ENCODE measurements at places on chromosomes 7 and 10.

GRCh38 chr10:16562891-16563290, 41.2 kb upstream of the C1QL3 start:
- DNase-seq: no peak

DNA sequence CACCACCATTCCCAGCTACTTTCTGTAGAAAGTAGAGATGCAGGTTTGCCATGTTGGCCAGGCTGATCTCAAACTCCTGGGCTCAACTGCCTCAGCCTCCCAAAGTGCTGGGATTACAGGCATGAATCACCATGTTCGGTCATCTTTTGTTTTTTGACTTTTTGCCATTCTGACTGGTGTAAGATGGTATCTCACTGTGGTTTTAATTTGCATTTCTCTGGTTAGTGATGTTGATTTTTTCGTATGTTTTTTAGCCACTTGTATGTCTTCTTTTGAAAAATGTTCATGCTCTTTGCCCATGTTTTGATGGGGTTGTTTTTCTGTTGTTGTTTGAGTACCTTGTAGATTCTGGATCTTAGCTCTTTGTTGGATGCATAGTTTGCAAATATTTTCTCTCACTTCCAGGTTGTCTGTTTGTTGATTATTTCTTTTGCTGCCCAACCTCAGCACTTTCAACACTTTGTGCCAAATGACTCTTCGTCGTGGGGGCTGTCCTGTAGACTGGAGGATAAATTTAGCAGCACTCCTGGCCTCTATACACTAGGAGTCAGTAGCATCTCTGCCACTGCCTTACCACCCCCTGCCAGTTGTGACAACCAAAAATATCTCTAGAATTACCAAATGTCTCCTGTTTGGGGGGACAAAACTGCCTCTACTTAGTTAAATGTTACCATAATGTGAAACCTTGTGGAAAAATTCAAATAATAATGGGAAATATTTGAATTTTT, 6.5 kb upstream of the CPED1 start:
- DNase-seq: no peak

GRCh38 chr10:79022565-79023230, 46.1 kb upstream of the ZMIZ1 start:
- DNase-seq: no peak

DNA sequence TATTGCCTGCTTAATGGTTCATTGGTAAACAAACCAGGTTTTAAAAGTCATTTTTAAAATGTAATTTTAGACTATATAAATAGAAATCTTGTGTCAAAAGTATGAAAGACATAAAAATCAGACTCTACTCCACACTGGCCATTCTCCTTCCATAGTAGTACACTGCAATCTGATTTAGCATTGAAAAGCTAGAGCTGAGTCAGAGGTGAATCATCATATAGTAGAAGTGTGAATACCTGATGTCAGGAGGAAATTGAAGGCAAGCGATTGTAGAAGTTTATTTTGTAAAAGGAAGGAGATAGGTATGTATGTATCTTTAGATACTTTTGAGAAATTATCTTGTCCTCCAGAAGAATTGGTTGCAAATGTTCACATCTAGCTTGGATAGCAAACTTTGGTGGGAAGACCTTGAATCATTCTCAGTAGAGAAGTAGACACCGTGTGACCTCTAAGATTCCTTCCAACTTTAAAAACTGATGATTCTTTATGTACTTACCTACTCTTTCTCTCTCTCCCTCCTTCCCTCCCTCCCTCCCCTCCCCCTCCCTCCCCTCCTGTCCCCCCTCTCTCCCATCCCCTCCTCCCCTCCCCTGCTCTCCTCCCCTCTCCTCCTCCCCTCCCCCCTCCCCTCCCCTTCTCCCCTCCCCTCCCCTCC, 88.1 kb downstream of the BTAF1 start:
- DNase-seq: no peak

GRCh38 chr10:68296843-68297663, 34.8 kb upstream of the HNRNPH3 start:
- no peak for DNase-seq
